ENCODE measurements at places on chromosomes 5 and 9.

- no peak for DNase-seq
These were observed 107.3 kb upstream of the PRRC1 start for GRCh38 chr5:127409921-127410675.

- DNase-seq: no peak
These were observed 20.0 kb downstream of the ERAP2 start for GRCh38 chr5:96896276-96896675.

DNA sequence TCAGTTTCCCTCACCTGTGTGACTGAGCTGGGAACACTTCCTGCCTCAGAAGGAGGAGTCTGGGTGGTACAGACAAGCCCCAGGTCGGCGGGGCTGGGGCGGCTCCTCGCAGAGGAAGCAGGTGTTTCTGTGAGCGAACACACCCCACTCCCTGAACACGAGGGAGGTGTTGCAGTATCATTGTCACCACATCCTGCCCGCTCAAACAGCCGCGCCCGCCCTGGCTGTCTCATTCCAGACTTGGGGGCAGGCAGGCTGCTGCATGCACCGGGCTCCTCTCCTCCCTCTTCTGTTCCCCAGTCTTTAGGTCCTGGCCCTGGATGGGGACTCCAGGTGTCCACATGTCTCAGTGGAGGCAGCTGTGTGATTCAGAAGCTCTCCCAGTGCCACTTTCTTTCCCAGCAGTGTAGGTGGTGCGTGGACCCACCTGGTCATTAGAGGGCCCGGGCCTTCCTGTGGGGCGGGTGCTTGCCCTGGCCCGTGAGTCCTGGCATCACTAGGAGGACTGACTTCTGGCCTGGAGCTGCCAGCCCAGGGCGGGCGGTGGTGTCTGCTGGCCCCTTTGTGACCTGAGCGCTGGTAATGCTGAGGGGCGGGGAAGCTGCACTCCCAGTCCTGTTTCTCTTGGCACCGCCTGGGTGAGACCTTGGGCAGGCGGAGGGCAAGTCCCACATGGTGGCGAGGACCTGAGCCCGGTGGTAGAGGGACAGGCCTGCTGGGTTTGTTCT is 18.3 kb upstream of the PHYHD1 start:
- DNase-seq: peak; percentile 76

GRCh38 chr5:180589771-180590542 is 1.3 kb downstream of the SCGB3A1 start:
- DNase-seq: no peak

- no peak for DNase-seq
These were observed 101.5 kb upstream of the ARRDC3 start for GRCh38 chr5:91484662-91485061.

GRCh38 chr5:179265514-179266290 is 79.6 kb downstream of the ADAMTS2 start:
- no peak for DNase-seq

DNA sequence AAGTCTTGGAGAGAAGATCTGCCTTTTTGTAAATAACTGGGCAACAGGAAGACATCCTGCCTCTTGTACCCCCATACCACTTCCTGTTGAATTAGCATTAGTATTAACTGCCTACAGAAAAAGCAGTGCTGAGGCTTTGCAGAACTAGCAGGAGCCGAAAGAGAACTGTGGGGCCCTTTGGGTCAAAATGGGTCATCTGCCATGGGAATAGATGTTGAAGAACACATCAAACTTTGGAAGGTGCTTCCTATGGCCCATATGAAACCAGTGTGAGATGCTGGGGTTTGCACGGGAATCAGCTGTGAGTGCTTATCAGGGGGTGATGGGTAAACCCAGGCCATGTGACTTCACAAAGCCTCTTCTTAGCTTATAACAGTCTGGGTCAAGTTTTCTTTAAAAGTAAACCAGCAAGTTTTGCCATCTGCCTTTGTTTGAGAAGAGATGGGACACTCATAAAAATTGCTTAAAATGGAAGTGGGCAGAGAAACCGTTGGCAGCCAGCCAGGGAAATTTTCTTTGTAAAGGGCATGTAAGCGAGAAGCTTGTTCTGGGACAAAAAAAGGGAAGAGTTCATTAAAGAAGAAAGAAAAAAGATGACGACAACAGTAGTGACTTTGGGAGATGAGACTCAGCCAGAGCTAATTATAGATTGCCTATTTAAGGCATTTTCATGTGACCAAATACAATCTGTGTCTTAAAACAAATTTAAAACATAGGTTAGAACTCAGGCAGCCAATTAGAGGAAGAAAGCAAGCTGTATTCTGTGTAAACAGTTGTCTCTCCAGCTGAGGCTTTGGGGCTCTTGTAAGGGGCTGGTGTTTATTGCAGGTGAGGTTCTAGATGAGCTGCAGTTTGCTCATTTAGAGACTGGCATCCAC is 4.4 kb downstream of the SLC25A25 start:
- no peak for DNase-seq

DNA sequence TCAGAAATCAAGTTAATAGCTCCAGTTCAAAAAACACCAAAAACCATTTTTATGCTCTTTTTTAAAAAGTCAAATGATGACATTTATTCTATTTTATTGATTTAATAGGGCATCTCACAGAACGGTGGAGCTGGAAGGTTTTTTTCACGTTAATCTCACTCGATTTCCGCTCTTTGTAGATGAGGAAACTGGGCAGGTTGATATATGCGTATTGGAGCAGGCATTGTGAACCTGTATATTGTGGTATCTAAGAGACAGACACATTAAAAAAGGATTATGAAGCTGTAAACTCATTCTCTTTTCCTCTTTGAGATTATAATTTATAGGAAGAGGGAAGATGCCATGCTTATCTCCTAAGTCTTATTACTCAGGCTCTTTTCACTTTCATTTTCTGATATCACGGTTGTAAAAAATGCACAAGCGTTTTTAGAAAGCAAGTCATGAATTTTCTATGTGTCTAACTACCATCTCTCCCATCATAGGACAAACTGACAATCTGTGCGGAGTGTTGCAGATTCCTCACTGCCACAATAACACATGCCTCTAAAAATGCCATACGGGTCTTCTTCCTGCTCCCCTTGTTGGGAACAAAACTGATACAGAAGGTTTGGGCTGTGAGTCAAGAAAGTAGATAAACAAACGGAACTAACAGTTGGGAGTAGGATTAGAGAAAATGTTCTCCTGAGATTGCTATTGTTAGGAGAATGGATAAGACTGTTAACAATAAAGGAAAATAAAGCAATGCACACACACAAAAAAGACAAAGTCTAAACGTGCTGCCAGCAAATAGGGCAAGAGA is 1997.7 kb downstream of the MAT2B start:
- no peak for DNase-seq

DNA sequence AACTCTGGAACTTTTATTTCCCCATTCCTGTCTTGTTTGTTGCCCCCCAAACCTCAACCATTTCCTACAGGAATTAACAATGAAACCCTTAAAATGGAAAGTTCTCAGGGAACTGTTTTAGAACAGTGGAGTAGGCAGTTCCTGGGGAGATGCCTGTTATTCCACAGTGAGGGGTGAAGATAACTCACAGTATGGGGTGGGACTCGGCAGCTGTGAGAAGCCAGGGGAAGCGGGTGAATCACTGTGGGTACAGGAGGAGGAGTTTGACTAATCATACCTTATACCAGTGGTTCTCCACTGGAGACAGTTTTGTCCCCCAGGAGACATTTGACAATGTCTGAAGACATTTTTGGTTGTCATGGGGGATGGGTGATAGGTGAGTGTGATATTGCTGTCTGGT is 36.9 kb upstream of the GLRA1 start:
- DNase-seq: no peak

- DNase-seq: no peak
These were observed 175.6 kb downstream of the MEF2C start for GRCh38 chr5:88707216-88707965.

DNA sequence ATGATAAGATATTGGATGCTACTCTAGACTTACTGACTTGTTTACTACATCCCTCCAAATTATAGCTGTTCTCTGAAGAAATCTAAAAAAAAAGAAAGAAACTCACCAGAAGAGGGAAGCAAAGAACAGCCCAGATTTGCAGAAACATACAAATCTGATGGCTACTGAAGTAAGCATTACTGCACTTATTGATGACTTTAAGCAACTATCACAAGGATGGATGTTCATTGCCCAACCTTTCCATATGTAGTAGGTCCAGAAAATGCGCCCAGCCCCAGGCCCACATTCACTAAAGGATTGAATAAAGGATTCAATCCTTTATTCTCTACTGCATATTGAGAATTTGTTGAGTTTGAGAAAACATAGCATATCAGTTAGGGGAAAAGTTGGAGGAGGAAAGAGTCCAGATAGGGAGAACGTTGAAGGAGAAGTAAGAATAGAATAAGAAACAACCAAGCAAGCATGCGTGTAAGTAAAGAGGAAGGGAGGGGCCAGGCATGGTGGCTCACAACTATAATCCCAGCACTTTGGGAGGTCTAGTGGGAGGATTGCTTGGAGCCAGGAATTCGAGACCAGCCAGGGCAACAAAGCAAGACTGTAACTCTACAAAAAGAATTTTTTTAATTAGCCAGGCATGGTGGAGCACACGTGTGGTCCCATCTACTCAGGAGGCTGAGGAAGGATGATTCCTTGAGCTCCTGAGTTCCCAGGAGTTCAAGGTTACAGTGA is 33.8 kb upstream of the DTWD2 start:
- no peak for DNase-seq

DNA sequence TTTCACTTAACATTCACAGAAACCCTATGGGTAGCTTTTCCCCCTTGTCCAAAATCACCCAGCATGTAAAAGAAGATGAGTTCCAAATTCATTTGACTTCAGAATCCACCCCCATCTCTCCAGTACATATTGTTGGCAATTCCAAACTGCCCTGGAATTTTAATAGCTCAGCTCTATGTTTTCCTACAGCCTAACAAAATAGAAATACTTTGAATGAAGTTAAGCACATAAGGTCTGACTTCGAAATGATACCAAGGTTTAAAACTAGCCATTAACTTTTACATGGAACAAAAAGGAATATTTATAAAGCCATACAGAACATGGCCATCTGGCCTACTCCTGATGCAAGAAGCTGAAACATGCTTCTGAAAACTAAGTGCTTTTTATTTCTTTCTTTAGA is 634.3 kb downstream of the PDE4D start:
- DNase-seq: no peak

DNA sequence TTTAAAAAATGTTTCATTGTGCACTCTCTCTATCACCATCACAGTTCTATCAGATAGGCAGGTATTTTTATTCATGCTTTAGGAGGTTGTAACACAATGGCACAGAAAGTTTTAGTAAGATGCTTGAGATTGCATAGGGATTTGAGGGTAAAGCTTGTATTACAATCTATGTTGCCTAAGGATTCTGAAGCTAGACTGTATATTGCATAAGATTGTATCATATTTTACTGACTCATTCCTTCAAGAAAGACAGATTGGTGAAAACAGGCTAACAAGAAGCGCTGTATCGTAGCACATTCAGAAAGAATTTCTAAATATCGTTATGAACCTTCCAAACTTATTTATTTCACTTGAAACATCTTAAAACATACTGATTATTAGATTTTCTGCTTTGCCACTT is 577.7 kb downstream of the EBF1 start:
- no peak for DNase-seq

DNA sequence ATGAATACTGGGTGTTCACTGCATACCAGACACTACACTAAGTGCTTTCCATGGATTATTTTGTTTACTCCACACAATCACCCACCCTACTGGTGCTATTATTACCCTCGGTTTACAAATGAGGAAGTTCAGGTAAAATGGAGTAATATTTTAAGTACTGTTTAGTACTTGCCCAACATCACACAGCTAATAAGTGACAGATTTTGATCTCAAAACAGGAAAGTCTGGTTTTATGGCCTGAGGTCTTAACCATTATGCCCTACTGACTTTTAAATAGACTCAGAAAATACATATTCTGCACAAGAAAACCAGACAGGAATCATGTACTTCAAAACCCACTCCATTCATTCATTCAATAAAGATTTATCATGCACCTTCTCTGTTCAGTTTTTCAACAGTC is 431.0 kb upstream of the TLE4 start:
- no peak for DNase-seq

- no peak for DNase-seq
These were observed 14.4 kb downstream of the ELP1 start for GRCh38 chr9:108919517-108919916.

GRCh38 chr9:88986776-88987175 is 4.5 kb upstream of the S1PR3 start:
- DNase-seq: no peak

GRCh38 chr9:92276331-92277032 is 17.0 kb downstream of the IARS1 start:
- no peak for DNase-seq

DNA sequence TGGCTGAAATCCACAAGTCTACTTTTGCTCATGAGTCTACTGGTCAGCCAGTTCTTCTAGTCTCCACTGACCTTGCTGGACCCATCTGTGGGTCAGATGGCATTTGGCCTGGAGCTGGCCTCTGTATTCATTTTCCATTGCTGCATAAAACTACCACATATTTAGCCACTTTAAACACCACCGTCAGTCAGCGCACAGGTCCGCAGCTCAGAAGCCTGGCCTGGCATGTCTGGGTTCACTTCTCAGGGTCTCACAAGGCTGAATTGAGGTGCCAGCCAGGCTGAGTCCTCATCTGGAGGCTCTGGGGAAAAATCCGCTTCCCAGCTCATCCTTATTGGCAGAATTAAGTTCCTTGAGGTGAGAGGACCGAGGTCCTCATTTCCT is 54.7 kb downstream of the BARX1 start:
- DNase-seq: no peak

- DNase-seq: no peak
These were observed 51.0 kb downstream of the FKTN start for GRCh38 chr9:105608721-105609598.

GRCh38 chr9:97594381-97594921 is 38.7 kb downstream of the TSTD2 start:
- no peak for DNase-seq

DNA sequence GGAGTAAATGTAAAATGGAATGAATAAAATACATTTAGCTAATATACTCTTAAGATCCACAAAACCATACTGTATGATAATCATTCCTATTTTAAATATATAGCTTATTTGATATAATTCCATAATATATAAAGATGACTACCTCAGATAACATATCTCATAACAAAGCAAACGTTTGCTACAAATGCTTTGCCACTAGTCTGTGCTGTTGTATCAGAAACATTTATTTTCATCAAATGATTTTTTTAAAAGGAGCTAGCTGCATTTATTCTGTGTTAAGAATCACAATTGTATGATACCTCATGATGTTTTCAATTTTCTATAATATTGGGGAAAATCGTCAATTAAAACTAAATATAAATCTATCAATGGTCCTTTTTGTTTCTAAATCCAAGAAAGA is 567.2 kb downstream of the PTPRD start:
- DNase-seq: no peak

DNA sequence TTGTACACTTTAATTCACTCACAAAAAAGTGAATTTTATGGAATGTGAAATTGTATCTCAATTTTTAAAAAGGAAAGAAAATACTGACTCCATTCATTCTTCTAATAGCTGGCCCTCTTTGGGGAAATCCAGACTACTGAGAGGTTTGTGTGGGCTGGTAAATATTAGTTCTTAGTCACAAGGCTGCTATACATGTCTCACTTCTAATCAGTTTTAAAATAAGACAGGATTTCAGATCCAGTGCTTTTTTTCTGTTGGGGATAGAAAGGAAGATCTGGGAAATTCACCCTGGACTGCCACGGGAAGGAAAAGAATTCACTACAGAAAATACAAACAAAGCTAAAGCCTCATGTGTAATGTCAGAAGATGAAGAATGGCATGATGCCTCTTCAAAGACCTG is 32.7 kb upstream of the ADAMTSL1 start:
- DNase-seq: no peak

- no peak for DNase-seq
These were observed 218.9 kb downstream of the NXNL2 start for GRCh38 chr9:88753691-88754367.

- no peak for DNase-seq
These were observed 46.4 kb upstream of the LRRC14B start for GRCh38 chr5:144941-145340.

All from stimulated activated CD4-positive, alpha-beta T cell treated with anti-CD3 and anti-CD28 coated beads, Interleukin-15, amount 100 ng/mL, for 1 hour (primary cell).